ENCODE measurements at places on chromosomes 5 and 9.

DNA sequence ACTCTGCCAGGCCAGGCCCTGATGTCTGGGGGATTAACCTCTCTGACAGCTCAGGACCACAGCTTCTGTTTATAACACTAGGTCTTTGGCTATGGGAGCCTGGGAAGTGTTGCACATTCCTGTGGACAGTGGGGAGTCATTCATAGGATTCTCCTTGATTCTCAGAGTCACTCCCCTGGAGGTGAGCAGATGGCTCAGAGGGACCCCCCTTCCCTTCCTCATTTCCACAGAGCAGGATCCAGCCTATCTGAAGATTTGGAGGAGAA lies 60.2 kb downstream of the NRG2 start:
- DNase-seq: no peak

DNA sequence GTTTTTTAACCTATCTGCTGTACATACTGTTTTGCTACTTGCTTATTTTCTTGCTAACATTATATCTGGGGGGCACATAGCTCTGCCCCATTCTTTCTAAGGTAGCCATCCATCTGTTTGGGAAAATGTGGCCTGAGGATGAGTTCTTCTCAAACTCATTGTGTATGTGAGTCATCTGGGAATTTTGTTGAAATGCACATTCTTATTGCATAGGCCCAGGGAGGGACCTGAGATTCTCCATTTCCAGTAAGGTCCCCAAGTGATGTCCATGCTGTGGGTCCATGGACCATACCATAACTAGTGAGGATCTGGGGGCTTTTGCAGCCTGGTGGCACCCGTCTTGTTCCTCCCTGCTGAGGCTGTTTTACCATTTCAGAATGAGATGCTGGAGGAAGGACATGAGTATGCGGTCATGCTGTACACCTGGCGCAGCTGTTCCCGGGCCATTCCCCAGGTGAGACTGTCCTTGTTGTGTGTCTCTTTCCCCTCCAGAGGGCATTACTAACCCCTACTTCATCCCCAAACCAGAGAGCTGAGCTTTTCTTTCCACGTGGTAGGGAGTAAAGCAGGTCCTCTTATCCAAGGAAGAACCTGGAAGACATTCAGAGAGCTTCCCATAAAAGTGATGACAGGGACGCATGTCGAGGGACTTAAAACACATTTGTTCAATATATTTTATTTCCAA lies 28.6 kb downstream of the CYFIP2 start:
- DNase-seq: peak; percentile 3

DNA sequence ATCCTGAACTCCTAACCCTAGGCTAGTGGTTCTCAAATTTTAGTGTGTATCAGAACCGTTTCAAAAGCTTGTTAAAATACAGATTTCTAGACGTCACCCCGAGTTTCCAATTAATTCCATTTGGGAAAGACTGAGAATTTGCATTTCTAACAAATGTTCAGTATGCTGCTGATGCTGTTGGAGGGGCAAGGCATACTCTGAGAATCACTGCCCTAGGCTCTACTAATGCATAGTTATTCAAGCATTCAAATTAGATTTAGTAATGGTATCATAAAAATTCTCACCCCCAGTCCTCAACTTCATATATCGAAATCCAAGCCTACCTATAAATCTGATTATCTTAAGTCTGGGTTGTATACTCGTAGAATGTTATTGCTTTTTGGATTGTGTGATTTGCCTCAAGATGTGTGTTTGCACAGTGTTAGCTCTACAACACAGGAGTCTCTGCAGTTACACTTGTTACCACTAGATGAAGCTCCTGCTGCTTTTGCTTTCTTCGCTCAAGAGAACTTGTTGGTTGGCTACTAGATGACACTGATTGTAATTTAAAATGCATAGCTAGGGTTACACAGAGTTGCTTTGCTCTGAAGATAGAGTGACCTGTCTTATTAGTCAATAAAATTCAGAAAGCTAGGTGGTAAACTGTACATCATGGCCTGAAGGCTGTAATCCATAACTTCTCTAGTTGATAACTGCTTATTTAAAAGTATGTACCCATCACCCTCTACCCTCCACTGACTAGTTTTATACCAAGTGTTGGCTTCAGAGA lies 7.5 kb upstream of the ERAP2 start:
- DNase-seq: peak; percentile 18

- peak; percentile 45 for DNase-seq
These were observed 15.7 kb upstream of the AQP7 start for GRCh38 chr9:33418090-33418489.

- peak; percentile 42 for DNase-seq
These were observed 627.9 kb upstream of the RORB start for GRCh38 chr9:73869264-73869663.

DNA sequence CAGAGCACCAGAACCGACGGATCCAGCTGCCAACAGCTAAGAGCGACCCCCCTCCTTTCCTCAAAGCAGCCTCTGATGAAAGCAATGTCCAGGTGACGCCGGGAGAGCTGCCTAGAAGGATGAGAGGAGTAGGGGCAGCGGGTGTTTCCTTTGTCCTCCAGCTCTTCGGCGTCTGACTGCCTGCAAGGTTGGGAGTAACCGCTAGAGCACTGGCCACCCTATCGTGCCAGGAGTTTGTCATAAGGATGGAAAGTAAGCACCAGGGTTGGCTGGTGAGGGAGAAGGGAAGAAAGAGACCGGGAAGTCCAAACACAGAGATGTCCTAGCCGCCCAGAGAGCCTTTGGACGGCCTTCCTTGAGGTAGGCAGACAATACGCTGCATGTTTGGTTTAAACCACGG lies 10.8 kb downstream of the MRPL36 start:
- DNase-seq: no peak

DNA sequence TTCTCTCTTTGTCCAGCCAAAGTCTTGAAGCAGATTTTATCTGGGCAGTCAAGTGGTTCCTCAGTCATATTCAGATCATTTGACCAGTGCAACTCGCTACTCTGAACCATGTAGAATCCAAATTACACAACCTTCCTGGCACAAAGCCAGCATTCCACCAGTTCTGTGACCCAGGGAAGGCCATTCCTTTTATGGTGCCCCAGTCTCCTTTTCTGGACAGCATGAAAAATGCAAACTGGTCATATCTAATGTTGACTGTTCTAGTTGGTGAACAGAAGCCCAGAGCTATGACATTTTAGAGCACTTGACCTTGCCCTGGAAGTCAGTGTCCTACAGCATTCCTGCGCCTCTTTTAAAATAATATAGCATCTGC lies 364.6 kb downstream of the BRINP1 start:
- DNase-seq: no peak

- no peak for DNase-seq
These were observed 74.5 kb downstream of the MVB12B start for GRCh38 chr9:126401107-126401506.

DNA sequence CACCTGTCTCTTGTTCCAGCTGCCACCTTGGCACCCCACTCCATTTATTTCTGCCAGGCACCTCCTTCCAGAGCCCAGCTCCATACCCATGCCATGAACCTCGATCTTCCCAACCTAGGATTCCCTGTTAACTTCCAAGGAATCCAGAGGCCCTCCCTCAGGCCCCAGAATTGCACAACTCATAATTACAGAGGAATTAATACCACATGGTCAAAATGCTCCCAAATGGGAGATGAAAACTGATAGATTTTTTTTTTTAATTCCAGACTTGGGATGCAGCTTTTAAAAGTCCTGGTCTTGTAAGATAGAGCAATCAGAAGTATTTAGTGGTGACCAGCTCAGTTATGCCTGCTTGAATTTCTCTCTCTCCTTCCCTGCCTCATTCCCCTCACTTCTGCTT lies 96.2 kb upstream of the CCDC112 start:
- DNase-seq: no peak

DNA sequence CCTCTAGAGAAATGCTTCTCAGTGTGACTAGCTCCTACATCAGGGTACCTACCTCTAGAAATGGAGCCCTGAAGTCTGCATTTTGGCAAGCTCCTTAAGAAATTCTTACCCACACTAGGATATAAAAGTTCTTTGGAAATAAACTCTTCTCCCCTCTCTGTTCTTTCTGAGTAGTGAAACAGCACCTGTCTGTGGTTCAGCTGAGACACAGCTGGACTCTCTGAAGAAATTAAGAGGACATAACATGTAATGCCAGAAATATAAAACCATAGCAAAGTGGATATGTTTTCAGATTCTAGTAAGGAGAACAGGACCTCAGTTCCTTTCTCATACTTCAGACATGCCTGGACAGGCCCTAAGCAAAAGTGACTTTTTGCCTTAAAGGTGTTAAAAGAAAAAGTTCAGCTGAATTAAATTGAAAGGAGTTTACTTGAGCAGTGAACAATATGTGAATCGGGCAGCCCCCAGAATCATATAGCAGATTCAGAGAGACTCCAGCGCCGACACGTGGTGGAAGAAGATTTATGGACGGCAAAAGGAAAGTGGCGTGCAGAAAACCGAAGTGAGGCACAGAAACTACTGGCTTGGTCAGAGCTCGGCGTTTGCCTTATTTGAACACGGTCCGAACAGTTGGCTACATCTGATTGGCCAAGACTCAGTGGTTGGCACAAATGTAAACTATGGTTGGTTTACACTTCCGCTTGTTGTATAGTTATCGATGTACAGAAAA lies 64.5 kb downstream of the PRKACG start:
- no peak for DNase-seq

GRCh38 chr5:141703133-141703561 lies 21.1 kb upstream of the ARAP3 start:
- peak; percentile 63 for DNase-seq

GRCh38 chr5:6194261-6194875 lies 184.0 kb downstream of the MED10 start:
- no peak for DNase-seq

- DNase-seq: no peak
These were observed 5.3 kb downstream of the C1QTNF3 start for GRCh38 chr5:34037726-34038125.

DNA sequence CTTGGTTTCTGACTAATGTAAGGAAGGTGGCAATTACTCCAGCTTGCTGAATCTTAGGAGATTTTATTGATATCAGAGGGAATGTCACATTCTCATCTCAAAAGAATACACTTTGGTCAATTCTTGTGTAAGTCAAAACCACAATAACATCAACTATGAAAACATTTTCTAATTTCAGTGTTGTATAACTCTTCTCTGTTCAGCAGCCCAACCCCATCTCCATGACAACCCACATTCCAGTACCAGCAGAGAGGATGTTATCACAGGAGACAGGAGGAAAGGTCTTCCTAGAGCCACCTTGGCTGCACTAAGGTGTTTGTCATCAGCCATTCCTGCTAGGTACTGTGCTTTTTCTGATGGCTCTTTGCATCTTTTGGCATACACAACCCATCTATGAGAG lies 529.1 kb upstream of the BRINP1 start:
- no peak for DNase-seq

- DNase-seq: no peak
These were observed 19.0 kb downstream of the C9orf152 start for GRCh38 chr9:110188991-110189390.

DNA sequence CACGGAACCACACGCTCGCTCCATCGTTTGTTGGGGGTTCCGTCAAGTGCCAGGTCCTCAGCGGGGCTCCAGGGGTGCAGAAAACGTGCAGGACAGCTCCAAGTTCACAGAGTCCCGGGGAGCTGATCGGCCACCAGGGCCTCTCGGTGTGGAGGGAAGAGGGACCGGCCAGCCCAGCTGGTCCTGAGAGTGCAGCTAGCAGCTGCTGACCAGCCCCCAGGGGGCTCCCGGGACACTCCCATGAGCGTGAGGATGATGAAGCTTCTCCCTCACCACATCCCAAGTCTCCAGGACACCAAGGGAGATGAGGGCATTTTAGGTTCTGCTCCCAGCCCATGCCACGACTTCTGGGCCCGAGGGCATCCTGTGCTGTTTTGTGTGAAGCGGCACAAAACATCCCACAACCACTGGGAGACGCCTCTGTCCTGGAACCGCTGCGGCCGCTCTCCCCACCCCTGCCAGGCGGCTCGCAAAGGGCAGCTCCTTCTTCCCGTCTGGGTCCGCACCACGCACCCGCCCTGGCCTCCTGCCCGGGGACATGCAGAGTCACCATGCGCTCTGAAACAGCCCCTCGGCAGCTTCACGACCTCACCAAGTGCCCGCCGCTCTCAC lies 67.5 kb upstream of the IRX4 start:
- DNase-seq: no peak

DNA sequence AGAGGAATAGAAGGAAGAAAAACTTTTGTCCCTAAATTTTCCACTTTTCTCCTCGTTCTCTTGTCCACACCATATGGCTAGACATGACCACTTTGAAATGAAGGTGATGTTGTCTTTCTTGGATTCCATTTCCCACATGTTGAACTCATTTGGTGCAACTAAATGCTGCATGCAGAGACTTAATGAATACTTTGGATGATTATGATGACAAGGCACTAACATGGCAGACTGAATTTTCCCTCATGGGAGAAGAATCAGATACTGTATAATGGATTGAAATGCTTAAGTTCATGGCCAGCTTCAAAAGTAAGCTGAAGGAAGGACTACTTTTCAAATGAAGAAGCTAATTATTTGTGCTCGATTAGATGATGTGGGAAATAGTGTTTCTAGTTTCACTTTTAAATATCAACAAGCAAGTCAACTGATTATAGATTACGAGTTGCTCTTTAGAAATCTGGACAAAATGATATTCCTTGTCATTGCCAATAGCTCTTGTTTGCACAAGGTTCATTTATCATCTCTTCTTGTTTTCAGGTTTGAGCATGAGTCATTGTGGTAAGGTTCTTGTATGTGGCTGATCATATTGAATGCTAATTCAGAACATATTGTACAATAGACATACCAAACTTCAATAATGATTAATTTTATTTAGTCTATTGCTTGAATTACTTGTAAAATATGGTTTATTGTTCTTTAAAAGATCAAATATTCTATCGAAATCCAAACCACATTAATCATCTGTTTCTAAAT lies 501.3 kb upstream of the FTMT start:
- no peak for DNase-seq

DNA sequence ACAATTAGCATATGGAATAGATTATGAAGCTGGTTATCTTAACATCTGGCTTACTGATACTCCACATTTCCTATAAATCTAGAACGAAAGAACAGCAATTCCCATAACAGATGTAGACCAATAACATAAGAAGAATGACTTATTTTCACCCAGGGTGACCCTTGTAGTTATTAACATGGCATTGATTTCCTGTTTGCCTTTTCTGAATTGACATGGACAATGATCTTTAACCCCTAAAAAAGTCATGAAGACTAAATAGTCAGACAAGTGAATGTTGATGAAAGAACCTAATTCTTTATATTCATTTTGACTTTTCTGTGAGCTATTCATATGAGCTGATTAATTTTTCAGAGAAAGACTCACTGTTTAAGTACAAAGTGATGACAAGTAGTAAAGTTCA lies 175.3 kb upstream of the CD180 start:
- DNase-seq: no peak

GRCh38 chr9:127503947-127504886 lies 52.9 kb downstream of the LRSAM1 start:
- peak; percentile 15 for DNase-seq

DNA sequence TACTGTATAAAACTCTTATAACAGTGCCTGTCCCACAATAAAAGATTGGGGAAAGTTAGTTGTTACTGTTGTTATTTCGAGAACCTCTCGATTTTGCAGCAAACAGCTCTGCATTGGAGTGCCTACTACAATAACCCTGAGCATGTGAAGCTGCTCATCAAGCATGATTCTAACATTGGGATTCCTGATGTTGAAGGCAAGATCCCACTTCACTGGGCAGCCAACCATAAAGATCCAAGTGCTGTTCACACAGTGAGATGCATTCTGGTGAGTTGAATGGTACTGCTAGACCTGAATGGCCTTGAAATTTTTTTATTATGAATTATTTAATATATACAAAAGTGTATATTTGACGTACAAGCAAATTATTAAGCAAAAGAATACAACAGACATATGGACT lies 123.2 kb downstream of the TEX10 start:
- DNase-seq: no peak

- no peak for DNase-seq
These were observed 2023.6 kb upstream of the CDH6 start for GRCh38 chr5:29169886-29170285.
